Occipital lobe (tissue), 3 donors: ENCODE measurements at places on chromosomes 13 and 19. TPM values are rescaled to one million over a fixed set of nuclear protein-coding genes. Genes with fewer than 3 reads are reported as not detected.

The KIR3DL2 gene
- not detected for total RNA-seq

The ELAVL3 gene
- 105 TPM for total RNA-seq

The PRKCG gene
- 1.7 TPM for total RNA-seq

The MED4 gene
- total RNA-seq, result 30.9 TPM

The C1QTNF9 gene
- not detected for total RNA-seq

The RAB20 gene
- 2.5 TPM for total RNA-seq

The SPINT2 gene
- 73.9 TPM for total RNA-seq

The CCDC70 gene
- not detected for total RNA-seq

The UPF3A gene
- total RNA-seq, result 53.0 TPM

The CNFN gene
- not detected for total RNA-seq

The EDDM13 gene
- total RNA-seq, result not detected

The GPC5 gene
- 8.6 TPM for total RNA-seq

The KIR3DL3 gene
- not detected for total RNA-seq

The MUC16 gene
- not detected for total RNA-seq

The CD33 gene
- total RNA-seq, result 0.16 TPM

The EDNRB gene
- total RNA-seq, result 24.6 TPM

The IFI30 gene
- total RNA-seq, result 0.62 TPM

The FAM83E gene
- 0.47 TPM for total RNA-seq

The DAND5 gene
- total RNA-seq, result not detected

The ANO8 gene
- total RNA-seq, result 29.6 TPM

The LSR gene
- total RNA-seq, result 3.1 TPM

The ZNF682 gene
- 18.2 TPM for total RNA-seq

The ZNF14 gene
- 30.3 TPM for total RNA-seq

The TSHZ3 gene
- 18.6 TPM for total RNA-seq

The KEAP1 gene
- total RNA-seq, result 32.9 TPM

The ANGPTL8 gene
- total RNA-seq, result not detected

The SIGLECL1 gene
- not detected for total RNA-seq

The C1QTNF9B gene
- total RNA-seq, result not detected

The PSG1 gene
- not detected for total RNA-seq

The SEMA6B gene
- 32.0 TPM for total RNA-seq

The FFAR2 gene
- total RNA-seq, result 0.16 TPM

The ESD gene
- total RNA-seq, result 126 TPM

The ZNF101 gene
- 12.2 TPM for total RNA-seq

The FCHO1 gene
- 24.6 TPM for total RNA-seq

The ZNF415 gene
- 24.3 TPM for total RNA-seq

The OR4F17 gene
- not detected for total RNA-seq

The TEX101 gene
- total RNA-seq, result not detected

The NAPA gene
- 26.8 TPM for total RNA-seq

The PALM gene
- 95.9 TPM for total RNA-seq

The ZNF787 gene
- 14.3 TPM for total RNA-seq

The PLPPR3 gene
- total RNA-seq, result 99.5 TPM

The GIPR gene
- not detected for total RNA-seq

The CEACAM21 gene
- total RNA-seq, result 1.6 TPM

The SHANK1 gene
- total RNA-seq, result 15.9 TPM

The CACNG6 gene
- total RNA-seq, result 0.47 TPM

The METTL21C gene
- total RNA-seq, result not detected

The FGF21 gene
- total RNA-seq, result not detected

The FXYD3 gene
- not detected for total RNA-seq

The PGLYRP1 gene
- total RNA-seq, result not detected

The ATP4B gene
- not detected for total RNA-seq
